Upper lobe of left lung (tissue), 6 donors: ENCODE measurements at places on chromosomes 5 and 9. TPM values are rescaled to one million over a fixed set of nuclear protein-coding genes. Genes with fewer than 3 reads are reported as not detected.

The TCF7 gene
- 5.4 TPM for total RNA-seq

DNA sequence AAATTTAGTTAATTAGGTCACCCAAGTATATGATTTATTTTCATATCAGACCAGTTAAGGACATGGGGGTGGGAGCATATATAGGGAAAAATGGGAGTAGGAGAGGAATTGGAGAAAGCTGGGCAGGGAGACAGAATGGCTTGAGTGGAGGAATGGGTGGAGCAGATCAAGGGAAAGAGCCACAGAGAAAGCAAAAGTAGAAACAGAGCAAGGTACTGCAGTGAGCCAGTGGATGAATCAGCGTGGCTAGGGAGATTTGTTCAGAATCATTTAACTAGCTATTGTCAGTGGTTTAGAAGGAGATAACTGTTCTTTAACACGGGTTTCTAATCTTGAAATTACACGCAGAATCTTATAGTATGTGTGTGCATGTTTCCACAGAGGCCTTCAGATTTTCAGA is 37.4 kb downstream of the SNX24 start:
- DNase-seq, result no peak

DNA sequence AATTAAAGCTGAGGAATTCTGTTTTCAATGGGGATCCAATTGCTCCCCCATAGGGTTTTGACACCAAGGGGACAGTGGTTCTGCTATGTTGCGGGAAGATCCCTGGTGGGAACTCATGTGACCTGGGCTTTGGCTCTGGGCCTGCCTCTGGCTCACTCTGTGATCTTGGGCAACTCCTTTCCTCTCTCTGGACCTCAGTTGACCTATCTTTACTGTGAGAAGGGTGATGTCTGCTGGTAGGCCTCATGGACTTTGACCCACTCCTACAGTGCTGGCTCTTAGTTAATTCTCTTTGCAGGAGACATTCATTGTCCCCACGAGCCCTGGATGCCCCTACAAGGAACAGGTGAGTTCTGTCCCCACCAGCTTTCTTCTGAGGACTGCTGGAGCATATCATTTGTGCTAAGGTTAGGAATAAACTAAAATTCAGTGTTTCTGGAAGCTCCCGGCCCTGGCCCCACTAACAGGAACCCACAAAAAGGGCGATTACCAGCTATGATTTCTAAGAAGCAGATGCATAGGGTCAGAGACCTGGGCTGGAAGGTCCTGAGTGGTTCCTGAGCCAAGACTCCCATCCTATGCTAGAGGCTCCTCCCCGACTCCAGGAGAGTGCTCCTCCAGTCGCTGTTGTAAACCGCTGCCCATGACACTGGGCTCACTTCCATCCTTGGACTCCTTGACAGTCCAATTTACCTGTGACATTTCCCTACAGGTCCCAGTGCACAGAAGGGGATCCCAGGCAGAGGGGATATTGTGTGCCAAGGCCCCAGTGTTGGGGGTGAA is 218.3 kb downstream of the PAX5 start:
- no peak for DNase-seq

DNA sequence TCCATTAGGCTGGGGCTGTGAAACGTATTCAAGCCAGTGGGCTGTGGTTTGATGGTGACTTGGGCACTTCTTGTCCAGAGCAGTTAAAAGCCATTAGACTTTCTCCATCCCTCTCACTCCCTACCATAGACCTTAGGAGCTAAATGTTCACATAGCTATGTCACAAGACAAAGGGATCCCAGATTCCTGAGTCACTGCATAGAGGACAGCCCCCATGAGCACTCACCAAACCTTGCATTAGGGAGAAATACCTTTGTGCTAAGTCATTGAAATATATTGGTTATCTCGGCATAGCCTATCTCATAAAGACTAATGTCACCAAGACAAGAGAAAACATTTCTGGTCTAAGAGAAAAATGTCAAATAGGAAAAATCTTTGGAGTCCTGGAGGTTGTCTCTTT is 104.3 kb downstream of the TRPM6 start:
- DNase-seq, result no peak

The PPP3R2 gene
- not detected for total RNA-seq

The PCDHGB2 gene
- 3.9 TPM for total RNA-seq

The RANBP17 gene
- total RNA-seq, result 12.6 TPM
